ENCODE measurements at places on chromosomes 13 and 19. TPM values are rescaled to one million over a fixed set of nuclear protein-coding genes. Genes with fewer than 3 reads are reported as not detected.

- no peak for DNase-seq
Observed at GRCh38 chr13:55199134-55199533, 1941.6 kb upstream of the PRR20A start.

DNA sequence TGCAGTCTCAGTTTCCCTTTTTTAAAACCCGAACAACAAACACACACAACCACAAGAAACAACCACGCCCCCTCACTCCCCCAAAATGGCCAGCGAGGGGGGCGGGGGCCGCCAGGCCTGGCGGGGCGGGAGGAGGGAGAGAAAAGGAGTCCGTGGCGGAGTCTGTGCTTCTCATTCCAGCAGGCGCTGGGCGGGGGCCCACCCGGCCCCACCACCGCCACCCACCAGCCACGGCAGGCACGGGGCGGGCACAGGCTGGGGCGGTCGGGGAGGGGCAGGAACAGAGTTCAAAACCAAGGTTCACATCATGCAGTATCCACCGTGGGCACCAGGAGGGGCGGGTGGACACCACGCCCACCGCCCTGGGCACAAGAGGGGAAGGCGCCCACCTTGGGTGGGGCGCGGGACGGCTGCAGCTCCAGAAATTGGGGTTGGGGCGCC lies 12.9 kb downstream of the DPF1 start:
- DNase-seq: no peak

The KIR2DL4 gene
- polyA plus RNA-seq: not detected

- no peak for DNase-seq
Observed at GRCh38 chr13:57991041-57991440, 359.5 kb downstream of the PCDH17 start.

DNA sequence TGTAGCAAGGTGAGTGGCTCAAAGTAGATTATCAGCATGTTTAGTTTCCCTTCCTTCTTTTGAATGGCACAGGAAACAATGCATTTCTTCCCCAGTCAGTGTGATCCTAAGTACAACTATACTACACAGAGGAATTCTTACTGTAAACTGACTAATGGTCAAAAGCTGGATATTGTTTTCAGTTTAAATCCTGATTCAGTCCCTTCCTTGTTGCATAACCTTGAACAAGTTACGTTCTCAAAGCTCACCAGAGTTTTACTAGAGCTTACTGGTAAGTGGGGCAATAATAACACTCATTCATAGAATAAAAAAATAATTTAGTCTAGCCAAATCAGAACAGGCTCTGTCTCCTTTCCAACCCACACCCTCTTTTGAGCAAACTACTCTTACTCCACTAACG lies 180.1 kb downstream of the POSTN start:
- DNase-seq: no peak

All from left renal cortex interstitium (tissue), 4 donors.